ENCODE measurements at places on chromosomes 7 and 10.

DNA sequence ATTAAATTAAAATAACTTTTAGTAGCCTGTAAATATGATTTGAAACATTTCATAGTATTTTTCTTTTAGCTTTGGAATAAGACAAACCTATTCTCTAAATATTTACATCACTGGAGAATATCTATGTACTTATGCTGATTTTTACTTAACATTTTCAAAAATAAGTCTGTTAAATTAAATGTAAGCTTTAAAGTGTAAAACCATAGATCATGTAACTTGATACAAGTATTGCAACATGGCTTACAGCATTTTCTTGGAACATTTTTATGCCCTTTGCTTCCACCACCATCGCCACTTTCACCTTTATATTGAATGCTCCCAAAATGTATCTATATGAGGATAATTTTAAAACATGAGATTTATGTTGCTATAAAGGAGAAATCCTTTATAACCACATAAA, 427.1 kb downstream of the GFRA1 start:
- no peak for DNase-seq

GRCh38 chr10:133160826-133161471, 930 bp downstream of the KNDC1 start:
- DNase-seq: no peak

DNA sequence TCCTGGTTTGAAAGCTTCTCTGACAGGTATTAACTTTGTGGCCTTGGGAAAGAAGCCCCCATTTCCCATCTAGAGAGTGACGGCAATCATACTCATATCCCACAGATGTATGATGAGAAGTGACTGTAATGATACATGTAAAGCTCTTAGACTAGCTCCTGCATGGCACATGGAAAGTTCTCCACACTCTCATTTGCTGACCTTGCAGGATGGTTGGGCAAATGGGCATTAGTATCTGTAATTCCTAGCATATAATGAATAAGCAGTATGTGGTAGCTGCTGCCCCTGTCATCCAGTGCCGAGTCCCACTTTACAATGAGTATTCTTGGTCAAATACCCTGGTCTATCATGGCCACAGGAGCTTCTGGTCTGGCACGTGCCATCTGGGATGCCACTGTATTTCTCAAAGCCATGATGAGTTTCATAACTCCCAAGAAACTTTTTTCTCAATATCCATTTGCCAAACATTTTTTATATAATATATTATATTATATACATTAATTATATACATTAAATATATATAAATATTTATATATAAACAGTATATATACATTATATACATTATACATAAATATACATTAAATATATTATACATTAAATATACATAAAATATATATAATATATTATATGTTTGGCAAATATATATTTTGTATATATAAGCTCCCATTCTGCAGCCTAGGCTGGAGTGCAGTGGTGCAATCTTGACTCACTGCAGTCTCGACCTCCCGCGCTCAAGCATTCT, 106.5 kb upstream of the FZD1 start:
- no peak for DNase-seq

GRCh38 chr10:120279196-120279595, 177.8 kb upstream of the PLPP4 start:
- no peak for DNase-seq

DNA sequence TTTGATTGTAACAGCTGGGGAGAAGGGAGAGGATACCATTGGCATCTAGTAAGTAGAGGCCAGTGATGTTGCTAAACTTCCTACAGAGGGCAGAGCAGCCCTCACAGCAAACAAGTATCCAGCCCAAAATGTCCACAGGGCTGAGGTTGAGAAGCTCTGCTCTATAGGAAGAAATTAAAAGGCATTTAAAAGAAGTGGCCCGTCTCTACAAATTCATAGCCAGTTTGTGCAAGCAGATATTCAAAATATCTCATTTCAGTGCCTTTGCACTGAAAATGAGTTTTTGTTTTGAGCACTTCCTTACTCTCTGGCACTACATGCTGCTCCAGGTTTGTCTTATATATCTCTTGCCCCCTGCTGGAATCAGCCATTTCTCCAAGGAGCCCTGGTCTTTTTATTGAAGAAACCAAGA, 330.0 kb downstream of the BBS9 start:
- DNase-seq: peak; percentile 50

DNA sequence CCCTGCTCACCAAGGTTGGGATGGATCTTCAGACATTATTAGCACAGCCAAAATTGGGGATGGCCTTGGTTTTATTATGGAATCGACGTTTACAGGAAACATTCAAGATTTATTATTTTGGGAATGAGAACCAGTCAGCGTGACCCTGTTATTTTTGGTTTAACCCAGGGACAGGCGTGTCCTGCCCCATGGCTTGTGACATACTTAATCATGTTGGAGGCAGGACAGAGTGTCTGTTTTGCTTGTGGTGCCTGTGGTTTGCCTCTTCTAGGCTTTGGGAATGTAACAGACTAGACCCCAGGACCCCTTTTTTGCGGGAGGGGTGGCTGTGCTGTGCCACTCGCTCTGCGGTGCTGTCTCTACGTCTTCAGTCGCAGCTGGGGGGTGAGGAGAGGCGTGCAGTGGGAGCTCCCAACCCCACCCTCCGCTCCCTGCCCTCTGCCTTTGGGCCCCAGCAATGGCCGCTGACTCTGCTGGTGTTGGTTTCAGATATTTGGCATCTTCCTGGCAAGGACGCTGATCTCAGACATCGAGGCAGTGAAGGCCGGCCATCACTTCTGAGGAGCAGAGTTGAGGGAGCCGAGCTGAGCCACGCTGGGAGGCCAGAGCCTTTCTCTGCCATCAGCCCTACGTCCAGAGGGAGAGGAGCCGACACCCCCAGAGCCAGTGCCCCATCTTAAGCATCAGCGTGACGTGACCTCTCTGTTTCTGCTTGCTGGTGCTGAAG, 20.1 kb upstream of the SH2D4B start:
- DNase-seq: no peak

DNA sequence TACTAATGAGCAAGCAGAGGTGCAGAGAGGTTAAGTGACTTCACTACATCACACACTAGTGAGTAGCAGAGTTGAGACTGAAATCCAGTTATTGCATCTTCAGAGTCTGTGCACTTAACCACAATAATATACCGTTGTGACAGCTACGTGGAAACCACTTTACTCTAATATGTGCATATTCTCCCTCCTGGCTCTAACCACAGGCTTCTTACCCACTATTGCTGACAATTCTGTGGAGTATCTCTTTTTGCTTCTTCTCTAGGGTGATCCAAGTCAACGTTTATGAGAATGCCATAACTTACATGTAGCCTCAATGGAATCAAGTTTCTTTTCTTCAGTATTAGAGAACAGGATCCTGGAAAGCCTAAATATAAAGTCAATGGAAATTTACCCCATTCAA, 64.2 kb upstream of the MEOX2 start:
- no peak for DNase-seq

GRCh38 chr10:7444551-7445121, 33.8 kb upstream of the SFMBT2 start:
- no peak for DNase-seq

- no peak for DNase-seq
Measured at GRCh38 chr10:131160219-131160875, 151.2 kb downstream of the TCERG1L start.

DNA sequence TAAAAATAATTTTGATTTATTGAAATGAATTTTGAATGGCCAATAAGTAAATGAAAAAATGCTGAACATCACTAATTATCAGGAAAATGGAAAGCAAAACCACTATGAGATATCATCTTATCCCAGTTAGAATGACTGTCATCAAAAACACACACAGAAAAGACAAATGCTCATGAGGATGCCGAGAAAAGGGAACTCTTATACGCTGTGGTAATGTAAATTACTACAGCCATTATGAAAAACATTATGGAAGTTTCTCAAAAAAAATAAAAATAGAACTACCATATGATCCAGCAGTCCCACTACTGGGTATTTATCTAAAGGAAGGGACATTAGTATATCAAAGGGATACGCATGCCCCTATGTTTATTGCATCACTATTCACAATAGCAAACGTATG, 15.8 kb downstream of the SCIN start:
- DNase-seq: no peak

DNA sequence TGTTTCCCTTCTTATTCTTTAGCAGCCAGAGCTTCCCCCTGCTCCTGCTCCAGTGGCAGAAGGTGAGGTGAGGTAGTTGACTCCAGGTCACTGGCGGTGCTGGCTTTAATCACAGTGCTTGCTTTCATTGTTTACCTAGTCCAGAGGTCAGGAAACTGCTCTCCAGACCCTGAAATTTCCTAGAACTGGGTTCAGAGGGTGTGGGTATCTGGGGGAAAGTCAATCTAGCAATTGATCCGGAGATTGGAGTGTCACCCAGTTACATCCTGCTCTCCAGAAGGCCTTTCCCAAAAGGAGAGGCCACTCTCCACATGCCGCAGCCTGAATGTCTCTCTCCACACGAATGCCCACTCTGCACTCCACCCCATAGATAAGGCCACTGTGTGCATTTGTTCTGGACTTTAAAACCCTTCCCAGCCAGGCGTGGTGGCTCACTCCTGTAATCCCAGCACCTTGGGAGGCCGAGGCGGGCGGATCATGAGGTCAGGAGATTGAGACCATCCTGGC, 2.1 kb upstream of the MBL2 start:
- no peak for DNase-seq

DNA sequence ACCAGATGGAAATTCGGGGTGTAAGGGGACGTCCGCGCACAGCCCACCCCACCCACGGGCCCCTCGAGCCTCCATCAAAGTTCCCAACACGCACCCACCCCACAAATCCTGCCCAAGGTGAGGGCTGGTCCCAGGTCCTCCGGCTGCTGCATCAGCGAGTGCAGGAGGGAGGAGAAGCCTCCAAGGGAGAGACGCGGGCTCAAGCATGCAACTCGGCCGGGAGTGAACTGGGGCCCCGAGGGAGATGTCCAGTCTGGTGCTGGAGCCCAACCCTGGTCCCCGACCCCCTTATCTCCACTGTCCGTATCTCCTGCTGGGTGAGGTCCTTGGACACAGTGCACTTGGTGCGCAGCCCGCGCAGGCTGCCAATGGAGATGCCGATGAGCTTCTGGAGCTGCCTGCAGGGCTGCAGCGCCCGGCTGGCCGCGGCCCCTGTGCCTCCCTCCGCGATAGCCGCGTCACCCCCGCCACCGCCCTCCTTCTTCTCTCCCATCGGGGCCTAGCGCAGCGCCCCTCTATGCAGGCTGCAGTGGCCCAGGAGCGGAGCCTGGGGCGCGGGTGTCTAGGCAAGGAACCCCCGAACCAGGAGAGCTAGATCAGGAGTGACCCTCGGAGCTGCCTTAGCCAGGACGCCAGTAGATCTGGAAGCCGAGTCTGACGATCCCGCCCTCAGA, 489.2 kb downstream of the ZNF33B start:
- no peak for DNase-seq

- DNase-seq: peak; percentile 26
Measured at GRCh38 chr7:97145068-97145467, 27.6 kb downstream of the SDHAF3 start.

DNA sequence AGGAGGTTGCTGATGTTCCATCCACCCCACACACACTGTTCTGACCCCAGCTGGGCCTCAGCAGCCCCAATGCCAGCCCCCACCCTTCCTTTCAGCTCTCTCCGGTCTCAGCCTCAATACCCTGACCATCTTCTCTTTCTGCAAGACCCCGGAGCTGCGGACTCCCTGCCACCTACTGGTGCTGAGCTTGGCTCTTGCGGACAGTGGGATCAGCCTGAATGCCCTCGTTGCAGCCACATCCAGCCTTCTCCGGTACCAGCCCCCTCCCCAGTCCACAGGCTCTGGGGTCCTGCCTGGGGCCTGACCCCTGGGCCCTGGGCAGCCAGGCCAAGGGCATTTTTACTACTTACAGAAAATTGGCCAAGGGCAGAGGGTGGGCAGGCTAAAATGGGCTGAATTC, 2.6 kb downstream of the RGR start:
- no peak for DNase-seq

GRCh38 chr10:35870665-35871310, 228.7 kb upstream of the FZD8 start:
- DNase-seq: no peak

DNA sequence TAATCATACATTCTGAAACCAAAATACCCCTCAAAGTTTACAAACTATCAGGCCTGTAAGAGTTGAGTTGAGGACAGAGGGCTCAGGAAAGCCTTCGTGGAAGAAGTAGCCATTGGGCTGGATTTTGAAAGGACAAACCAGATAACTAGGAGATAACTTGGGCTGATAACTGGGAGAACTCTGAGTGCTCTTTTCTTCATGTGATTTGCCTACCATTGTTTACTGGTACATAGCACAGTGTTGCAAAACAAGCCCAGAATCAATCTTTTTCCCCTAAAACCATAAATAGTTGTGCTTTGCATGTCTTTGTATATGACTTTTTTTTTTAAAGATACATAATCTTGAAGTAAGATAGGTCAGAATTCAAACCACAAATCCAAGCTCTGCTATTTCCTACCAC, 106.7 kb upstream of the ITGB1 start:
- DNase-seq: no peak

GRCh38 chr7:29285444-29285793, 90.8 kb downstream of the CHN2 start:
- DNase-seq: peak; percentile 71

- DNase-seq: peak; percentile 35
Measured at GRCh38 chr7:107622429-107622828, 38.2 kb upstream of the SLC26A4 start.

- DNase-seq: no peak
Measured at GRCh38 chr10:70492786-70493659, 14.5 kb downstream of the PALD1 start.

DNA sequence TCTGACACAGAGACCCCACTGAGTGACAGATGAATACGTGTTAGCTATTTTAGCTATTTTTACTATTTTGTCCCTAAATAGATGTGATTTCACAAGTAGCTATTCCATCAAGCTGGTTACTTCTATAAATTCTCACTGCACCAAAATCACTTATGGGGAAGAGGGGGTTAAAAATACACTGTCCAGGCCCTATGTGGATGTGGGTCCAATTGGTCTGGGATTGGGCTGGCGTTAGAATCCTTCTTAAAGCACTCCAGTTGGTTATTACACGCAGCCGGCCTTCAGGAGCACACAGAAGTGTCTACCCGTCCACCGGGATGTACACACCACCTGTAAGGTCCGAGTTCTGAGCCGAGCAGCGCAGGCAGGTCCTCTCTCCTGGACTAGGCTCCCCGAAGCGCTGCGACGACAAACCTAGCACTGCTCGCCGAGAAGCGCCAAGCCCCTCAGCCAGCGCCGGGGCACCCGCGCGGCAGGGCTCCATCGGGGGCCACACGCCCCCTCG, 222.3 kb upstream of the MKLN1 start:
- no peak for DNase-seq

DNA sequence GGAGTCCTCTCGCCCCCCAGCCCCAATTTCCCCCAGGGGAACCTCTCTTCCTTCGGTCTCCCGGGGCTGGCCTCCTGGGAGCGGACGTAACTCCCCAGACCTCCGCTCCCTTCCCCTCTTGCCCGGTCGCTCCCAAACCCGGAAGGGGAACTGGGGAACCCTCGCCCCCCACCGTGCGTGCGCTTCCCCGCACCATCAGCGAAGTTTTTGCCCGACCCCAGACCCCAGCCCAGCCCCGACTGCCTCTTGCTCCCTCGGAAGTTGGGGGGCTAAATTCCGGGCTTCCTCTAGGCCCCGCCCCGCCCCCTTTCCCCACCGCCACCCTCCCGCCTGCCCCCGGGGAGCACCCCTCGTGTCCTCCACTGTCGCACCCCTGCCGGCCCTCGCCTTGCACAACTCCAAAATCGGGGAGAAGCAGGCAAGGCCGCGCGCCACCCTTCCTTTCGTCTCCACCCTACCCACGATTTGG, 436 bp downstream of the GNB2 start:
- DNase-seq: no peak

- DNase-seq: no peak
Measured at GRCh38 chr10:1560535-1561192, 176.7 kb downstream of the ADARB2 start.
